ENCODE measurements at places on chromosomes 3 and 15. TPM values are rescaled to one million over a fixed set of nuclear protein-coding genes. Genes with fewer than 3 reads are reported as not detected.

The C3orf49 gene
- total RNA-seq: not detected

The SMAD6 gene
- 7.6 TPM for total RNA-seq

The MKRN2OS gene
- 1.0 TPM for total RNA-seq

The ECE2 gene
- not detected for total RNA-seq

DNA sequence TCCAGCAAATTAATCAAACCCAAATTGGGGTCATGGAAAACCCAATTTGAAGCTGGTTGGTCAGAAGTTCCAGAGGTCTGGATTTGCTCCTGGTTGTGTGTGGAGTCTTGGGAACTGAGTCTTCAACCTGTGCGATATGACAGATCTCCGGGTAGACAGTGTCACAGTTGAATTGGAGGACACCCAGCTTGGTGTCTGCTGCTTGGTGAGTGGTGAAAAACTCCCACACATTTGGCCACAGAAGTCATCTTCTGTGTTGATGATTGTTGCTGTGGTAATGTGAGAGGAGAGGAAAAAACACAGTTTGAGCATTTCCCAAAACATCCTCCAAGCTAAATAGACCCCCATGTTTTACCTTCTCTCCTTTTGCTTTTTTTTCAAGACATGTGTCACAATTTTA lies 218.1 kb downstream of the TP63 start:
- no peak overlapping the region for H3K4me3 ChIP-seq
- H3K36me3 ChIP-seq: no peaks in the 10 kb centered on the region
- no peaks in the 10 kb centered on the region for H3K4me1 ChIP-seq
- H3K27ac ChIP-seq: no peak overlapping the region

- H3K4me1 ChIP-seq: no peaks in the 10 kb centered on the region
- no peaks in the 10 kb centered on the region for H3K36me3 ChIP-seq
- no peak within 1 kb of the TSS for H3K4me3 ChIP-seq
- H3K27me3 ChIP-seq: no peaks in the 10 kb centered on the region
Observed at GRCh38 chr15:40828447-40829036, at the start of gene PPP1R14D. Gene PPP1R14D, minus strand, starts transcription at chr15:40828708. Its CDS starts 67 bp downstream, at chr15:40828641.

- no peak overlapping the region for H3K4me3 ChIP-seq
- H3K36me3 ChIP-seq: no peaks in the 10 kb centered on the region
- no peaks in the 10 kb centered on the region for H3K27me3 ChIP-seq
- no peaks in the 10 kb centered on the region for H3K4me1 ChIP-seq
- no peak for DNase-seq
Observed at GRCh38 chr3:36524560-36524959, 144.3 kb downstream of the STAC start.

DNA sequence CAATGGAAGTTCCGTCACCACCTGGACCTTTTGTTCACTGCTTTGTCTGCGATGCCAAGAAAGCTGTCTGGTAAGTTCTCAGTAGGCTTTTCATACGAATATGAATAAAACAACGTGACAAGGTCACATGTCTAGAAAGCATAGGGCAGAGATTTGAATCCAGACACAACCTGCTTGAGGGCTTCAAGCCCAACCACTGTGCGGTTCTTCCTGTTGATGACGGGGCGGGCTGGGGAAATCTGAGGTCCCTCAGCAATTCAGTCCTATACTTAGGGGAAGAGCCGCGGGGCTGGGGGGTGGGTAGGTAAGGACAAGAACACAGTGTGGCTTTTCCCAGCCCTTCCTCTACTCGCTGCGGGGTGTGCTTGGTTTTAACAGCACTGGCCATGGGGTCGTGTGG lies 32.4 kb upstream of the SMAD3 start:
- peaks cover 6% of the 10 kb centered on the region for H3K4me1 ChIP-seq
- H3K4me3 ChIP-seq: no peak overlapping the region
- H3K27me3 ChIP-seq: no peaks in the 10 kb centered on the region
- H3K27ac ChIP-seq: no peak overlapping the region
- H3K36me3 ChIP-seq: no peaks in the 10 kb centered on the region

Measured in breast epithelium (tissue), 4 donors.